ENCODE measurements at places on chromosomes 5 and 9.

DNA sequence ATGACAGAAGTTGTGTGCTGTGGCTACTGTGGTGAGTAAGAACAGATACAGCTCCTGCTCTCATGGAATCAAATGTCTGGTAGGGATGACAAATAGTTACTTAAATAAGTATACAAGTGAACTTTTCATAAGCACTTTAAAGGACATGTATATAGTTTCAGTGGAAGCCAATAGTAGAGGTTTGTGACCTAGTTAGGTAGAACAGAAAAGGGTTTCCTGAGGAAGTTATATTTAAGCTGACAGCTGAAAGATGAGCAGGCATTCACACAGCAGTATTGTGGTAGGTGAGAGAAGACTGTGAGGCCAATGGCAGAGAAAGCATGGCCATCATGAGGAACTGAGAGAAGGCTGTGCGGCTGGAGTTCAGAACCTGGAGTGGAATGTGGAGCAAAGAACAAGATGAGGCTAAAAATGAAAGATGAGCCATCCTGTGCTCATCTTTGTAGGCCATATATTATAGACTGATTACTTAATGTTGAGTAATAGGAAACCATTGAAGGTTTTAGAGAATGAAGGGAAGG, 15.4 kb downstream of the FAM174A start:
- no peak for DNase-seq

DNA sequence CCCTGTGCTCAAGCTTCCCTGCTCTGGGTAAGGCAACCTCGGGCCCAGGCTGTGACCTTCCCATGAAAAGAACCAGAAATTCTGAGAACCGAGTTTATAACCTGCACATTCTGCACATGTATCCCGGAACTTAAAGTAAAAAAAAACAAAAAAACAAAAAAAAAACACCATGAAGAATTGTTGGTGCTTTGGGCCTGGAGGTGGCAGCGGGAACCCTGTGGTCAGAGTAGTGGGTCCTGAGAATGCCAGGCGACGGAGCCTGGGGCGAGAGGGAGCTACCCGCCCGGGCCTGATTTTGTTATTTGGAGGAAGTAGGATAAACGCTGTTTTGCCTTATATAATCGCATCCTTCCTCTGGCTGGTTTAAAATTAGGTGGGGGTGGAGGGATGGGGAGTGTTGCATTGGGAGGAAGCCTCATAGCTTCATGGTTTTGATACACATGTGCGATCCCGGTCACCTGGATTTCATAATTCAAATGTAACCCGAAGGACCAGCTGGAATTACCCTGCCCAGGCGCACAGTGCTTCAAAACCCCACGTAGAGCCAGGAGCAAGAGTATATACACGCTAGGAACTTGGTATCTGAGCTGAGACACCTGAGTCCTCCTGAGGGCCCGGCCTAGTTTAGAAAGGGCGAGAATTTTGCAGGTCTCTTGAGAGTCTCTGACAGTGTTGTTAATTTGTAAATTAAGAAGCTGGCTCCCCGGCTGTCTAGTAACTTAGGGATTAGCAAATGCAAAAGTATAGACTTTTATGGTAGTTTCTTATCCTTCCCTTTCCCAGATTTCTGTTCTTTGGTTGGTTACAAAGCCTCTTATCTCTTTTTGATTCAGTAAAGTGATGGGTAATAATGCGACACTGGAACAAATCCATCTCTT, 2.8 kb downstream of the MSX2 start:
- DNase-seq, result no peak

GRCh38 chr9:134358026-134358661, 31.9 kb downstream of the RXRA start:
- DNase-seq, result no peak

GRCh38 chr5:77645158-77645994, 6.9 kb upstream of the OTP start:
- DNase-seq, result peak; percentile 41

- DNase-seq, result peak; percentile 63
Measured at GRCh38 chr5:122192497-122193496, 63.5 kb downstream of the ZNF474 start.

- DNase-seq, result no peak
Measured at GRCh38 chr5:178291969-178292825, 59.6 kb upstream of the PHYKPL start.

DNA sequence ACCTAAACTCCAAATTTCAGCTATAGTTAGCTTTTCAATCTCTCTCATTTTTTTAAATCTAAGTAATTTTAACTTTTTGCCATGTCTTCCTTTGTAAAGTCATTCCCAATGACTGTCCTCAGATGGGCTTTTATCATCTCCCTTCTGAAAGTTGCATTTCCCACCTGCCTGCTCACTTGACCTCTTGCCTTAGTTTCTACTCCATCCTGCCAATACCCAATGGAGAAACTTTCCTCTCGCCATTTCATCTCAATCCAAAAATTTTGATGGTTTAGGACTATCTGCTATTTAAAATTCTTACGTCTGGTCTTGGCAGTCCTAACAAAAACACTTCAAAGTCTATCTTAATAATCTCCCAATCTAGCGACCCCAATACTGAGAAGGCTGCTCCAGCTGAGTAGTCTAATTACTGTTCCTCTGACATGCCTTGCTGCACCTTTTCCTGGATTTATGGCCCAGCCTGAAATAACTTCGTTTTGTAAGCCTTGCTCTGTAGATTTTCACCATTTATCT, 231.3 kb downstream of the PRR16 start:
- DNase-seq, result no peak

DNA sequence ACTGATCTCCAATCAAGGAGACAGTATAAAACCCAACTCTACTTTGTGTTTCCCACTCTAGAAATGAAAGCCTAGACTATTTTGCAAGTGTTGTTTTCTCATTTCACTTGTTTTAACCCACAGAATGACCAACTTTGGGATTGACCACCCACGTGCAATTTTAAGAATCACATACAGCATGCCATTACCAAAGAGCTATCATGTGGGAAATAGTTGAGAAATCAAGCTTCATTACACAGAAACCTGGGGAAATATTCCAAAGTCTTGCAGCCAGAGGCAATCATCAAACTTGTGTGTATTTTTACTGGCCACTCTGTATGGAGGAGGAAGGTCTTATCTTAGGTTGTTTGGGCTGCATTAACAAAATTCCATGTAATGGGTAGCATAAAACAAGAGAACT, 451.4 kb upstream of the DAB2 start:
- no peak for DNase-seq

DNA sequence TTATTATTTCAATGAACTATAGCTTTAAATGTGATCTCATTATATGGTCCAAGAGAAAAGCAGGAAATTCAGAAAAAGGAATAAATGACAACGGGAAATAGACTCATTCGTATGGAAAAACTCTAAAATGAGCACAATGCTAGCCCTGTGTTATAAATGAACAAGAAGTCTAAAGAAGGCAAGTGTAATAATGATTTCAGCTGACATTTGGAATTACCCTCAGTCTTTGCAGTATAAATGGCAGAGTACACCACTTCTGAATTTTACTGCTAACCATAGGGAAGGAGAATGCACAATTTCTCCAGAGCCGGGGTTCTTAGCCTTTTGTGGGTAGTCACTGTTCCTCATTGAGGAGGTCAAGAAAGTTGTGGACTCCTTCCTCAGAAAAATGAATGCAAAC, 93.1 kb downstream of the ANKRD55 start:
- no peak for DNase-seq

DNA sequence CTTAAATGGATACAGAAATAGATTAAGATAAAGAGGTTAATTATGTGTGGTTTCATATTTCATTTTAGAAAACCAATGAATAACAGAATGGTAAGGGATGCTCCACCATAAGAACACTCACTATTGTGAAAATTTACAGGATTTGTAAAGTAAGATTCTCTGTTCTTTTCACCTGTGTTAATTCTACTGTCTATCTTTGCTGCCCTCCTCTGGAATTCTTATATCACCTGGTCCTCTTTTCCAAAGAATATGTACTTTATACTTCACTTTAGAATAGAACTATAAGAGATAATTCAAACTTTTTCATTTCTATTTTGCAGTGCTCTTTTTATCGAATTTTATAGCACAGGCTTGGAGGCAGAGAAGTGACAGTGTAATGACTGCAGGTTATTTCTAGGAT, 213.4 kb downstream of the LURAP1L start:
- no peak for DNase-seq

DNA sequence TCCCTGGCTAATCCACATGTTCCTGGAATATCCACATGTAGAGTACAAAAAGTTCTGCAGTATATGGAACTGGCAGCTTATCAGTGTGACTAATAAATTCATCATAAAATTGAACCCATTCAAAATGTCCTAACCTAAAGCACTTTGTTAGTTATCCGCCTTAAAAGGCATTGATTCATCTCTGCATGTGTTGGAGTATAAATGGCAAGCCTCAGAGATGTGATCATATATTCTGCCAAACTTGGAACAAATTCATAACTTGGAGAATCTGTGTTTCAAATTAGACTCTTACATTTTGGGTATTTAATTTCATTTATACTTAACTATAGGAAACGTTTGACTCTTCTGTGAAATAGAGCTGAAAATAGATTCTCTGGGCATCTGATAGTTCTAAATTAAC, 25.2 kb upstream of the NREP start:
- DNase-seq, result no peak

DNA sequence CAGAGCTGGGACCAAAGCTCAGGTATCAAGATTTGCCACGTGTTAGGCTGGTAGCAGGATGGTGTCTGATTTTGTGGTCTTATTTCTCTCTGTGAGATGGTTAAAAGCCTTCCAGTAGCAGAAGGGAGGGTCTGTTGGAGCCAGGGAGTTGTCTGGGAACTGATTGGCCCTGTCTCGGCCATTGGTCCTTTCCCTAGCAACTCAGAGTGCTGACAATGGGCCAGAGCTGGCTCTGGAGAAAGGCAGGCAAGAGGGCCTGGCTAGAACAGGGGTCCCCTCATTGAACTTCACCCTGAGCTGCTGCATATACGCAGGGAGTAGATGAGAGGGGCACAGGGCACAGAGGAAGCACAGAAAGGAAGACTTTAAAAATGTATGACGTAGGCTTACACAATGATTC, 92.8 kb downstream of the PSD2 start:
- DNase-seq, result no peak

- no peak for DNase-seq
Measured at GRCh38 chr5:55104036-55104772, 1.8 kb downstream of the GZMA start.

DNA sequence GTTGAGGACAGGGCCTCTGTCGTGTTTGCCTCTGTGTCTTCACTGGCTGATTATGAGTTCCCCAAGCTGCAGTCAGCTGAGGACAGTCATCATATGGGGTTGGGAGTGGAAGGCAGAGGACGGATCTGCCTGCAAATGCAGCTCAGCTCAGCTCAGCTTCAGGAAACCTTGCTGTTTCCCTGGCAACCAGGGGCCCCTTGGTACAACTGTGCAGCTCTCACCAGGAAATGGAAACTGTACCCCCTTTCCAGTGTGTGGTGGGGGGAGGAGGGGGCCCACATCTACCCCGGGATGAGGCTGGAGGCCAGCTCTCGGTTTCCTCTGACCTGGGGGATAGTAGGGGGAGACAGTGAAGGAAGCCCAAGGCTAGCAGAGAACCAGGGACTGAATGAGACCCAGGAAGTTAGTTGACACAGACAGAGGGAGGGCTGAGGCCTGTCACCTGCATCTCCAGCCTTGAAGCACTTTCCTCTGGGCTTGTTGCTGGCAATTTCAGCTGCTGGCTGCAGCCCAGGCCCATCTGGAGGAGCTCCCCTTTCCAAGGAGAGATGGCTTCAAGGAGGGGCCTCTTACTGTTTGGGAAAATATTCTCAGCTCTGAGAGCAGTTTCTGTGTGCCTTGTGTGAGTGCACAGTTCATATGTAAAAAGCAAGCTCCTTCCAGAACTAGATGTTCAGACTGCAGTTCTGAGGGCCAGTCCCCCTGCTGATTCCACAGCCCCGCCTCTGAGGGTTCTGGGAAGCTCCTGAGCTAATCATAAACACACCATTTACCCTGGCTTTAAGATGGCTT, 6.9 kb downstream of the ANXA6 start:
- DNase-seq, result peak; percentile 23

- DNase-seq, result no peak
Measured at GRCh38 chr5:152804179-152804578, 399.1 kb upstream of the NMUR2 start.

DNA sequence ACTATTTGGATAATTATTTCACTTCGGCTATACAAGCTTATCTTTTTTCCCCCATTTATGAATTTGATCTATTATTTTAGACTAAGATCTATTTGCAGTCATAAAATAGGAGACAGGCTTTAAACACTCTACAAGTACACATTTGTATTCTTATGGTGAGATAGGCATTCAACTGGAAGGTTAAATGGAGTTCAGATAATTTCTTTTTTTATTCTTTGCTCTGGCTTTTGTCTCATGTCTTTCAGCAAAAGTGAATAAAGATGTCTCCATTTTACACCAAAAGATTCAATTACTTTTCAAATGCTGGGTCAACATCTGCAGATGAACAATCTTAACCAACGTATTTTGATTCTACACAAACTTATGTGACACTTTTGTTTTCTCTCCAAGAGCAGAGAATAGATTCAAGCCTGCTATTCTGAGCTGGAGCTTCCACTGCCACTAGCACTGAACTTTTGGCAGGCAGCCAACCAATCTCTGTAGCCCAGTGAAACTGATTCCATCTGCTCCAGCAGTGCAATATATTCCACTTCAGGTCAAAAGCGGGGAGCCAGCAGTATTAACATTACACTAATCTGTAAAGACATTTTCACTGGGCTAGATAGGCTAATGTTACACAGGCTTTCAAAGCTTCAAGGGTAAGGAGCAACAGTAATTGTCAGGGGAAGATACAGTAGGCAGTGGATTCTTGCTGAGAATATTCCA, 452.0 kb upstream of the ZNF608 start:
- peak; percentile 94 for DNase-seq

DNA sequence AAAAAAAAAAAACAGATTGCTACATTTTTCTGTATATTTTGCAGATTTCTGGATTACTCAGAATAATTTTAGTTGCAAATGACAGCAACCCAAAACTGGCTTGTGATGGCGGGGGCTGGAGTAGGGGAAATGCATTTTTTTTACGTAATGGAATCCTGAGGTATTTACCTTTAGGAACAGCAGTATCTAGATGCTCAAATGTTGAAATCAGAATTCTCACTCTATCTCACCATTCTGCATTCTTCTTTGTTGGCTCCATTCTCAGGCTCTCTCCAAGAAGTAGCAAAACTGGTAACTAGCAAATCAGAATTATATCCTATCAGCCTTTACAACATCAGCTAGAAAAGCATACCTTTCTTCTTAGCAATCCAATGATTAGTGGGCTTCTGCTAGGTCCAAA, 554.3 kb downstream of the PRELID2 start:
- no peak for DNase-seq

DNA sequence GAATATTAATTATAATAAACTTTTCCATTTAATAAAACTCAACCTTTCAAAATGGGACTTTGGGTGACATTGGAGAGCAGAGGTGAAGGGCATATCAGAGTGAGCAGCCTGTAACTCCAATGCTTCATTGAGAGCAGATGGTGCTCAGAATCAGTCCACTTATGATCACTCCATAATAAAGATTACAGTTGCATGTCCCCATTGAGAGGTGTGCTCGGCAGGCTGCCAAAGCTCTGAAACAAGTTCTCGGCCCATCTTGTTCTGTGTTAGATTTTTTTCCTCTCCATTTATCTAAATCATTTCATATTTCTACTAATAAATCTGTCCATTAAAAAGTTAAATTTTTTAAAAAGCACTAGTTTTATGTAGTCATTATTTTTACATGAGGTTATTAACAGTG, 1786.4 kb upstream of the WWC1 start:
- peak; percentile 77 for DNase-seq

GRCh38 chr5:108830705-108831276, 83.1 kb downstream of the FER start:
- DNase-seq, result no peak

GRCh38 chr9:130336027-130336610, 70.6 kb downstream of the HMCN2 start:
- no peak for DNase-seq

GRCh38 chr5:89850513-89850865, 559.1 kb downstream of the CETN3 start:
- DNase-seq, result no peak

Measured in NCI-H345 (cell line).